ENCODE measurements at places on chromosomes 1 and 21. TPM values are rescaled to one million over a fixed set of nuclear protein-coding genes. Genes with fewer than 3 reads are reported as not detected.

DNA sequence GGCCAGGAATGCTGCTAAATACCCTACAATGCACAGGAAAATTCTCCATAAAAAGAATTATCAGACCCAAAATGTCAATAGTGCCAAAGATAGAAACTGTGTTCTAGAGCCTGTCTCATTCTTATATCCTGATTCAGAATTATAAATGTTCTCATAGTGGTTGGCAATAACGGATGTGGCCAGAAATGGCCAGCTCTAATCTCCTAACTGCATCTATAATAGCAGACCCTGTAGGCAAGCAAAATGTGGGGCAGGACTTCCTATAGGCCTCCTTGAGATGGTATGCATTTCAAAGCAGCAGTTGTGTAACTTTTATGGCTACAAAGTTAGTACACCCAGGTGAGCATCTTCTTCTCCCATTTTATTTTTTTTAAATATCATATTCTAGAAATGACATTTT lies 95.9 kb upstream of the SGIP1 start:
- no peak overlapping the region for H3K4me3 ChIP-seq
- no peaks in the 10 kb centered on the region for H3K4me1 ChIP-seq

- H3K27ac ChIP-seq: no peak overlapping the region
- H3K4me3 ChIP-seq: no peak overlapping the region
- no peaks in the 10 kb centered on the region for H3K27me3 ChIP-seq
- H3K4me1 ChIP-seq: no peaks in the 10 kb centered on the region
- H3K36me3 ChIP-seq: no peaks in the 10 kb centered on the region
Observed at GRCh38 chr1:185767508-185768120, 33.4 kb downstream of the HMCN1 start.

- H3K4me3 ChIP-seq: no peak overlapping the region
- no peaks in the 10 kb centered on the region for H3K27me3 ChIP-seq
- no peaks in the 10 kb centered on the region for H3K4me1 ChIP-seq
- H3K27ac ChIP-seq: no peak overlapping the region
- H3K36me3 ChIP-seq: no peaks in the 10 kb centered on the region
Observed at GRCh38 chr21:31363720-31364119, 19.7 kb upstream of the TIAM1 start.

GRCh38 chr1:225735252-225736149 lies 42.1 kb upstream of the SRP9 start:
- H3K36me3 ChIP-seq: no peaks in the 10 kb centered on the region
- DNase-seq: no peak
- H3K4me3 ChIP-seq: no peak overlapping the region
- H3K4me1 ChIP-seq: peaks cover 2% of the 10 kb centered on the region
- no peak overlapping the region for H3K27ac ChIP-seq
- peaks cover 12% of the 10 kb centered on the region for H3K27me3 ChIP-seq

GRCh38 chr1:79845936-79846335 lies 839.4 kb upstream of the ADGRL4 start:
- H3K36me3 ChIP-seq: no peaks in the 10 kb centered on the region
- H3K4me1 ChIP-seq: no peaks in the 10 kb centered on the region
- no peak overlapping the region for H3K27ac ChIP-seq
- no peaks in the 10 kb centered on the region for H3K27me3 ChIP-seq
- no peak for DNase-seq

PROX1 gene
- 0.30 TPM for polyA plus RNA-seq
